ENCODE measurements at places on chromosomes 7 and 10.

GRCh38 chr7:95527776-95528250 is 42.1 kb downstream of the ASB4 start:
- no peak for DNase-seq

- DNase-seq, result no peak
These were observed 48.4 kb upstream of the ARHGAP21 start for GRCh38 chr10:24771943-24772694.

GRCh38 chr7:66682350-66683093 is 53.8 kb downstream of the KCTD7 start:
- no peak for DNase-seq

DNA sequence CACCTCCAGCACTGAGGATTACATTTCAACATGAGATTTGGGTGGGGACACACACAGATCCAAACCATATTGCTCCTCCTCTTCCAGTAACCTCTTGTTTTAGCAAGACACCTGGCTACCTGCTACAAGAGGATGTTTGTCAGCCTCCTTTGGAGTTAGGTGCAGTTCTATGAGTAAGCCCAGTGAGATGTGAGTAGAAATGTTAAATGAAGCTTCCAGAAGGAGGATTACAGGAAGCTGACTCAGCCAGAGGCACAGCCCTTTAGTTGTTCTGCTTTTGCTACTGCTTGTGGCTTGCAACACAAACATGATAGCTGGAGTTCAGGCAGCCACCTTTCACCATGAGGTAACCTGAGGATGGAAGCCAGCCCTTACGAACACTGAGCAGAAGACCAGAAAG is 382.7 kb upstream of the RNF32 start:
- no peak for DNase-seq

DNA sequence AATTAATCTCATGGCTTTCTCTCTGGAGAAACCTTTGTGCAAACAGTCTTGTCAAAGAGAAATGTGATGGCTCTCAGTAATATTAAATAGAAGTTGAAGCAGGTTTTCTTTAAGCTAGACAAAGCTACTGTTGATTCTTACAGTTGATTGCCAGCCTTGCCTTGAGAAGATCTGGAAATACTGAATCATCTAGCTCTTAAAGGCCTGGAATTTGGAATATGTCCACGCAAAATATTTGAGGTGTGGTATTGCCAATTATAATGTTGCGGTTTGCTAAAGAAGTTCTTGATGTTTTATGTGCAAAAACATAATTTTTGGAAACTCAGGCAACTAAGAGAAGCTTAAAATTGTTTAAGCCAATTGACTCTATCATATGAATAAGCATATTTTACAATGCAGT is 371.9 kb downstream of the PHF14 start:
- DNase-seq, result no peak

GRCh38 chr7:92025260-92025659 is 84.6 kb downstream of the AKAP9 start:
- DNase-seq, result no peak

DNA sequence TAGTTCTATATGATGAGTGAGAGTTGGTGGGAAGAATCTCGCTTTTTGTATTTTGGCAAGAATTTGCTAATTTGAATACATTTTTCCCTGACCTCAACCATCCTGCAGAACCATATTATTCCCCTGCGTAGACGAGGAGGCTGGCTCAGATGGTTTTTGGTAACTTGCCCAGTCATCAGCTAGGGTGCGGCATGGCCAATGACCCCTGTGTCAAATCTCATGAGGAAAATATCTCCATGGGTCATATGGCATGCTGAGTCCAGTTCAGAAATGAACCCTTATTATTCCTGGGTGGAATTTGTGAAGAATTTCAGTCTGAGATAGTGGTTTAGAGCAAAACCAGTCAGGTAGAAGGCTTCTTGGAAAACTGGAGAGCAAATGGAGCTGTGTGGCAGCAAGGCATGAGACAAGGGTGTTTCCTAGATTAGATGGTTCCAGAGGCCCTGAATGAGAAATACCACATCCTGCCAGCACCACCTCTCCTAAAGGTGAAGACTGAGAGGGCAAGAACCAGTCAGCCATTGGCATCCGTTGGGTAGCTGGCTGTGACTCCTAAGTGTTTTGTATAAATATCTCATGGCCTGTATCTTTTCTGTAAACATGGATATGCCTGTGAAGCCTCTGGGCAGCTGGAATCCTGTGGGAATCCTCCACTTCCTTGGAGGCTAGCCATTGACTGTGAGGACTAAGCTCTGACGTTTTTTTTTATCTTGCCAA is 5.8 kb upstream of the UPP1 start:
- DNase-seq, result no peak

DNA sequence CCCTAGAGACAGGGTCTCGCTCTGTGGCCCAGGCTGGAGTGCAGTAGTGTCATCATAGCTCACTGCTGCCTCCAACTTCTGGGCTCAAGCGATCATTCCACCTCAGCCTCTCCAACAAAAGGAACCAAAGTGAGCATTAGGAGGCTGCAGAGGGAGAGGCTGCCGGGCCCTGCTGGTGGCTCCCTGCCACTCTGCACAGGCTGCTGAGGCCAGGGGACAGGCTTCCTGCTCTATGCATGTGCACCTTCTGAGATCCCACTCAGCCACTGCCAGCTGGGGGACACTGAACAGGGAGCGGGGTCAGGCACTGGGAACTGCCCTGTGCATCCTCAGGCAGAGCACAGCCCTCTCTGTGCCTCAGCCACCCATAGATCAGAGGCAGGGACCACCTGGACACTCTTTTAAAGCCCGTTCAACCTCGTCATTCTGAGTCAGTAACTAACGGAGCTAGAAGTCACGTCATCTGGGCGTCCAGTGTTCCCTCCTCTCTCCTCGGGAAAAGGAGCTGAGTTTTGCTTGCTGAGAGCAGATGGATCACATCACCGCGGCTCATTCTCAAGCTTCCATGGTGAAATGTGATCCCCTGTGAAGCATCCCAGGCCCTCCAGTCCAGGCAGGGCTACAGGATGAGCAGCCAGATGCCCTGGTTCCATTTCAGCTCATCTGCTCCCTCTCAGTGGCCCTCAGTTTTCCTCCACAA is 109.6 kb downstream of the MYL10 start:
- no peak for DNase-seq

- DNase-seq, result no peak
These were observed 60.6 kb upstream of the DNAAF5 start for GRCh38 chr7:665736-666453.

DNA sequence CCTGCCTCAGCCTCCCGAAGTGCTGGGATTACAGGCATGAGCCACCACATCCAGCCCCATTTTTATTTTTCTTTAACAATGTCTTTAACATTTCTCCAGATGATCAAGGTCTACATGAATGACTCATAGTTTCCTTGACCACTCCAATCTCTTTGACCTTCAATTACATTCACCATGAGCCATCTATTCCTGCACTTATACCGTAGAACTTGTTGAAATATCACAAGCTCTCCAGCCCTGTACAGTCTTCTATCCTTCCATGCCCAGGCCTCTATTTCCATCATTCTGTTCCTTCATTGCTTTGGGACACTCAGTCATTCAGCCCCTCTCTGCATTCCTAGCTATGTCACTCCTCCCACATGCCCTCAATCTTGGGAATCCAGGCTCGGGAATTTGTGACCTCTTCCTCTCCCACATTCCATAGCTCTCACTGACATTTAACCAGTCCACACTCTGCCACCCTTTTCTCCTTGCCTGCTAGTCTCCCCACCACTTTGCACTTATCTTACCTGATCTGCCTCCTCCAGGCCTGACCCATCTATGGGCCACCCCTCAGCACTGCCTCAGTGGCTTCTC is 151.8 kb upstream of the STK17A start:
- DNase-seq, result no peak

- DNase-seq, result no peak
These were observed 77.2 kb downstream of the NEUROD6 start for GRCh38 chr7:31263338-31263737.

- no peak for DNase-seq
These were observed 282.7 kb downstream of the WDR11 start for GRCh38 chr10:121133901-121134300.

GRCh38 chr7:929311-929711 is 25.2 kb downstream of the ADAP1 start:
- DNase-seq, result no peak

DNA sequence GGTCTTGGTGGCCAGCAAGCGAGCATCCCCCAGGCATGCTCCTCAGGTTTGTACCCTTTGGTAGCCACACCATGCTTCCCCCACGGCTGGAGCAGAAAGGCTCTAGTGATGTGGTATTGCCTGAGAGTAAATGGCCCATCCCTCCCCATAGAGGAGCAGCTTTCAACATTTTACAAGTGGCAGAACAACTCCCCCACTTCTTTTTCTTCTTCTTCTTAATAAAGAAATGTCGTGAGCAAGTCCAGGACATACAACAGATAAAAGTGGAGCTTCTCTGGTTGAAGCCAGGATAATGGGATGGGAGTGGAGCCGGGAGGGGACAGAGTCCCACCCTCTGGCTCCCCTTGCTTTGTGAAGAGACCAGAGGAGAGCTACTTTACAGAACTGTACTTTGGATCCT is 131.5 kb downstream of the ANLN start:
- no peak for DNase-seq

GRCh38 chr7:107828540-107828939 is 25.5 kb upstream of the SLC26A3 start:
- no peak for DNase-seq

Measured in GM19239 (cell line).